ENCODE measurements at places on chromosomes 7 and 10. TPM values are rescaled to one million over a fixed set of nuclear protein-coding genes. Genes with fewer than 3 reads are reported as not detected.

The ODAD2 gene
- total RNA-seq, result not detected

GRCh38 chr10:81450651-81451050 is 424.3 kb upstream of the NRG3 start:
- no peak for DNase-seq

GRCh38 chr10:21825345-21825744 is 178.2 kb downstream of the DNAJC1 start:
- DNase-seq, result no peak

- DNase-seq, result no peak
Measured at GRCh38 chr10:32039734-32040133, 16.5 kb downstream of the KIF5B start.

- peak; percentile 55 for DNase-seq
Measured at GRCh38 chr7:16492513-16493062, 27.1 kb upstream of the SOSTDC1 start.

The PTPRN2 gene
- total RNA-seq, result 9.0 TPM

DNA sequence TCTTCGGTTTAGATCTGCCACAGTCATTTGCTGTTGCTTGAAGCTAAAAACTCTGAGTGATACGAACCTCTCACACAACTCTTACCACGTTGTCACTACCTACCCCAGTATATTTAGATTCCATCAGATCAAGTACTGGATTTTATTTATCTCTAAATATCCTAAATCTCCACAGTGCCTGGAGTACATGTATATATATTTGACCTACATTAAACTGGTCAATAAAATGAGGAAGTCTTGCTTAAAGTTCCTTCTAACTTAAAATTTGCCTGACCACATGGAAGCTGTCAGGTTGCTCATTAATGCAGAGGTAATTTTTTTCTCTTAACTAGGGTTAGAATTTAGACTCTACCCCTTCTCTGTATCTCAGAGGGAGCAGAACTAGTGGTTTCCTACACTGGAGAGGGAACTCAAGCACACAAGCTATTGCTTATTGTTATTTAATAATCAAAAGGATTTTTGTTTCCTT is 3.1 kb upstream of the MACC1 start:
- DNase-seq, result no peak

The CHCHD1 gene
- 70.7 TPM for total RNA-seq

DNA sequence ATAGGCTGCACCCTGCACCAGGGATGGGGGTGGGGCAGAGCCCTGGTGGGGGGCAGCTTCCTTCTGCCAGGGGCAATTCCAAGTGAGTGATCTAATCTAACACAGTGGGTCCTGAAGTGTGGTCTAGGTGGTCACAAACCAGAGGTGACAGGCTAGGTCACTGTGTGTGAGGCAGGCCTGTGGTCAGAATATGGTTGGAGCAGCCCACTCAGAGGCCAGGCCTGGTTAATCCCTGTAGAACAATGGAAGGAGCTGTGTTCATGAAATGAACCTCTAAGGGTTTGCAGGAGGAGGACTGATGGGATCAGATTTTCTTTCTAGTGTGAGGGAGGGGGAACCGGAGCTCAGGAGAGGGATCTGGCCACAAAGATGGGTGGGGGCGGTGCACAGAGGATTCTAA is 10.0 kb upstream of the TSPAN14 start:
- no peak for DNase-seq

DNA sequence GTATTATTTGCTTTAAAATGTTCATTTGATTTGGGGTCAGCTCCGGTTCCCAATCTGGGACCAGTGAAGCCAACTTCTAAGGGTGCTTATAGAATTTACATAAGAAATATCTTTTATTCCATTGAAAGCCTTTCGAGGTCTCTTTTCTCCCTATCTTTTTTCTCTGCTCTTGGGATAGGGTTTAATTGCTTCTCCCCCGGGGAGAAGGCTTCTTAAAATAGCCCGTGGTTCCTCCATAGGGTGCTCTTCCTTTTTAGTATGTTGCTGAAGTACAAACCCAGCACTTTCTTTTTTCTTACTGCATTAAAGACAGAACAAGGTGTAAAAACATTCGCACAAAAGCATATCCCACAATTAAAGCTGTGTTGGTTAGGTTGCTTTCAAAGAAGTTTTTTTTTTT is 107.5 kb downstream of the POU6F2 start:
- no peak for DNase-seq

- DNase-seq, result no peak
Measured at GRCh38 chr7:158530800-158531609, 56.6 kb downstream of the PTPRN2 start.

GRCh38 chr10:123855008-123855684 is 36.5 kb downstream of the CPXM2 start:
- DNase-seq, result no peak

- DNase-seq, result peak; percentile 15
Measured at GRCh38 chr7:131753620-131754222, 197.3 kb upstream of the PODXL start.
